Liver (tissue), 10 donors: ENCODE measurements at places on chromosomes 5 and 9.

- DNase-seq, result no peak
These were observed 16.1 kb downstream of the GSN start for GRCh38 chr9:121283856-121284732.

GRCh38 chr5:178297751-178298150 lies 65.1 kb upstream of the PHYKPL start:
- no peak for DNase-seq

- no peak for DNase-seq
These were observed 6.3 kb upstream of the TDRD7 start for GRCh38 chr9:97405551-97405950.

- DNase-seq, result no peak
These were observed 624.4 kb downstream of the PSAT1 start for GRCh38 chr9:78921341-78921740.

- DNase-seq, result no peak
These were observed 166.4 kb upstream of the RASA1 start for GRCh38 chr5:87101321-87101720.

GRCh38 chr9:37182718-37183117 lies 62.3 kb downstream of the ZCCHC7 start:
- DNase-seq, result no peak

DNA sequence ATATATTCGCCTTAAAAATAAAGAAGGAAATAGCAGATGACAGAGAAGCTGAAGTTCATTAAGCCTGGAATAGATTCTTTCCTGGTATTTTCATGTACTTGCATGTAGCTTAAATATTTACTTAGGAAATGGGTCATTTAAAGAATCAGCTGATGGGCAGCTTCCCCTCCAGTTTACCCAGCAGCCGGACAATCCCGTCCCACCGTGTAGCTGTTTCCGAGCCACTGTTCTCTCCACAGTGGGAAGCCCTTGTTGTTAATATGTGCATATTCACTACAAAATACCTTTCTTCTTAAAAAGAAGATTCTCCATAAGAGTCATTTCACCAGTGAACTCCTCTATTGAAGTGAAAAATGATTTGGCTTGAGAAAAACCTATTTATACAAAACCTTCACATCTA lies 187.0 kb downstream of the FANCC start:
- DNase-seq, result no peak

- DNase-seq, result no peak
These were observed 63.3 kb downstream of the TMEM38B start for GRCh38 chr9:105757496-105758251.

GRCh38 chr5:164637931-164638521 lies 1132.6 kb downstream of the MAT2B start:
- DNase-seq, result no peak

- no peak for DNase-seq
These were observed 140.8 kb downstream of the CAMK4 start for GRCh38 chr5:111364992-111365391.

DNA sequence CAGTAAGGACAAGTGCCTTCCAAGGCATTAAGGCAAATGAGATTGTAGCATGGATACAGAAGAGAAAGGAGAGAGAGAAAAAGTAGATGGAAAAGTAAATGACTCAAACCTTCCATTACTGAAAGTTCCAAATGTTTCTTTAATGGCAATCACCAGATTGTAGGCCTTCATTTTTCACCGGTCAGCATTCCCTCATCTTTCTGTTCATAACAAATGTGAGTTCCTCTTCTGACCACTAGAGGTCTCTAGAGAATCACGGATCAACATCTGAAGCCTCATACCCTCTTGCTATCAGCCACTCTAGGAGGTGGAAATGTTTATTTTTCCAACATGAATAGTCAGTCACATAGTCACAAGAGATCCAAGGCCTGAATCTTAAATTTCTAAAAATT lies 73.6 kb upstream of the RPS23 start:
- no peak for DNase-seq

DNA sequence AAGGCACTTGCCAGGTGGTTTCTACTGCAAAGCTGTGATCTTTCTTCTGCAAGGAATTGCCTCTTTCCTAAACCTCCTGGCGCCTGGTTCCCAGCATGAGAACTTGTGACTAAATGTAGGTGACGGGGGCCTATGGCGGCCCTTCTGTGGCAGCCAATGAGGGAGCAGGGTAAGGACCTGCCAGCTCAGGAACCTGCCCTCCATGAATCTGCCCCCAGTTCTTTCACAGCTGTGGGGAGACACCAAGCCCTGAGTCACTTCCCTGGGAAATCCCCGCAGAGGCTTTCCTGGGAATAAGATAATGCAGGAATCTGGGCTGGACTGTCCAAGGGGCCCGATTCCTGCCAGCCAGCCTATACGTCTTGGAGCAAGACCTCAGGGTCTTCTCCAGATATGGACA lies 56.7 kb upstream of the CTNNA1 start:
- DNase-seq, result no peak

DNA sequence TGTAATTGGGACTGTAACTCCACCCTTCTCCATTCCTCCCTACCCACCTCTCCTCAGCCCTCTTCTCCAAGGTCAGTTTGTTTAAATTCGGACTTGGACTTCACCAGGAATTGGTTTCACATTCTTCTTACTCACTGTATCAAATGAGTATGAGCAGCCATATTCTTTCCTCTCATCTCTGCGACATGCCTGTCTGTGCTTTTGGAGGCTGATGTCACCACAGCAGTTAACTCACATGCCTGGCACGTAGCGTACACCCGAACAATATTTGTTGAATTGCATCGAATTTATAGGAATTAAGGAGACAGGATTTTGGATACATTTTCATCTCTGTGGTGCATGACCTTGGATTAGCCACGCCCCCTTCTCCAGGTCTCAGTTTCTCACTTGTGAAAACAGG lies 291.1 kb downstream of the ASTN2 start:
- DNase-seq, result no peak

DNA sequence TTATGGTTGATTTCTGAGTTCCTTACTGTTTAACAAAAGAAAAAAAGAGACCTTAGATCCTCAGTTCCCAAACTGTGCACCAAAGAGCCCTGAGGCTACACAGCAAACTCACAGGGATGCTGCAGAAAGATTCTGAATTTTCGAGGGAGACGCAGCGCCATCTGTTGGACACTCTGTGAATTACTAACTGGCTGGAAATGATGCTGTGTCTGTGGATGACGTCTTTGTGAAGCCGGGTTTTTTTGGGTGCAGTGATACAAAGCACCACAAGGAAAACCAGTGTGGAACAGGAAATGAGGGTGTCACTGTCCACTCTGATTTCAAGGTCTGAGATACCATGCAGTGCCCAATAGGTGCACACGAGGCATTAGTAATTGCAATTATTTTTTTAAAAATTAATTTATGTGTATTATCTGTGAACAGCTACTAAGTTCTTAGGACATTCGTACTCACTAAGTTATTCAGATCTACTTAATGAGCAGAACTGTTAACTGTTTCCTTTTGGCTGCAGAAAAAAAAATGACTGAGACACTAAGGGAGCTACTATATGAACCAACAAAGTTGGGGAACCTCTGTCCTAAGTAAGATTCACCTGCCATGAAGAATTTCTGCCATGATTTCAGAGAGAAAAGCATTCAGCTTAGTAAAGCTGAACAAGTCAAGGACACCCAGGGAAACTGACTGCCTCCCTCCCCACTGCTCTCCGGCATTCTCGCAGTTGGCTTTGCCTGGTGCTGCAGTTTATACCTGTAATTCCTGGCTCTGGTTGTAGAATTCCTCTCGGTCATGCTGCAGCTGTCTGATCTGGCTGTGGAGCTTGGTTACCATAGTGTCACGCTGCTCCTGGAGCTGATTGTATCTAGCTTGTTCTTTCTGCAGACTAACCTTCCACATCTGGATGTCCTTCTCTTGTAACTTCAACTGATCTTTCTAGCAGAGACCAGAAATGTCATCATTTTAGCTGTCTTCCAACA lies 23.4 kb downstream of the SPACA9 start:
- DNase-seq, result peak; percentile 78

- DNase-seq, result no peak
These were observed 190.2 kb downstream of the CACNA1B start for GRCh38 chr9:138067613-138068367.
